ENCODE measurements at places on chromosomes 2 and 18. TPM values are rescaled to one million over a fixed set of nuclear protein-coding genes. Genes with fewer than 3 reads are reported as not detected.

The ALS2 gene
- 35.6 TPM for total RNA-seq

The IHH gene
- not detected for total RNA-seq

DNA sequence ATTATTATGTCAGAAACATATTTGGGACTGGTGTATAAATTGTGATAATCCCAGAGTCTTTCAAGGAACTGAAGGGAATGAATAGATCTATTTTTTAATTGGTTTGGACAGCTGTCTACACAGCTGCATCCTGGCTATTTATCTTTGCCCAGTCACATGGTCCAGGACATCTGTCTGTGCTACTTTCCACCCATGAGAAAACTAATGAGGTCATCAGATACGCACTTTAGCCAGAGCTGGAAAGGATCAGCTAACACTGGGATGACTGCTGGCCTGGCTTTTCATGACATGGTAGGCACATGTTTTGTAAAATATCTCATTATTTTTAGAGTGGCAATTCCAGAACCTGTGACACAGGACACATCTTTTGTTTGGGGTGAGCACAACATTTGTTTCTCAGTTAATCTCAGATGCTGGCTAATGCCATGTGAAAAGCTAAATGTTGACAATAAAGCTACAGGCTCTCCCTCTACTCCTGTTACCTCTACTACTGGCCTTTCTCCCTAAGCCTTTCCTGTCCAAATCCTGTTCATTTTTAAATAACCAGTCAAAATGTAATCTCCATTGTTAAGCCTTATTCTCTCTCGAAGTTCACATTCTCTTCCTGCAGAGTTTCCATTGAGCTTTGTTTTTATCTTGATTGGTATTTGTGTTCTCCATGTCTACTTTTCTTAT lies 500.7 kb downstream of the RIT2 start:
- peak; percentile 30 for DNase-seq

DNA sequence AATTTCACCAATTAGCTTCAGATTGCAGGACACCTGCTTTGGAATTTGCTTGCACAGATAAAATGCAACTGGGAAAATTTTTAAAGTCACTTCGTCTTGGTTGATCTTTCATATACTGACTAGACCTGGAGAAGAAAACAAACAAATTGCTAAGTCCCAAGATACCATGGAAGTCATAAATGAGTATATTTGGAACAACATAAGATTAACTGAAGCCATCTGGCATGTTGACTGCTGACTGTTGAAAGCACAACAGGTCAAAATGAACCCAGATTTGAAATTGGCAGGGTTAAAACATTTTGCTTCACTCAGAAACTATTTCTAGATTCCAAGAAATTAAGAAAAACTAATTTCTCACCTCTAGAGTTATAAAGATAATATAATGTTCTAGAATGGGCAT lies 470.7 kb downstream of the LPIN1 start:
- DNase-seq, result no peak
